Femur (tissue), 1 donor: ENCODE measurements at places on chromosomes 5 and 9.
A peak's percentile ranks its signal among the peaks of the same experiment; 100 is the strongest.

DNA sequence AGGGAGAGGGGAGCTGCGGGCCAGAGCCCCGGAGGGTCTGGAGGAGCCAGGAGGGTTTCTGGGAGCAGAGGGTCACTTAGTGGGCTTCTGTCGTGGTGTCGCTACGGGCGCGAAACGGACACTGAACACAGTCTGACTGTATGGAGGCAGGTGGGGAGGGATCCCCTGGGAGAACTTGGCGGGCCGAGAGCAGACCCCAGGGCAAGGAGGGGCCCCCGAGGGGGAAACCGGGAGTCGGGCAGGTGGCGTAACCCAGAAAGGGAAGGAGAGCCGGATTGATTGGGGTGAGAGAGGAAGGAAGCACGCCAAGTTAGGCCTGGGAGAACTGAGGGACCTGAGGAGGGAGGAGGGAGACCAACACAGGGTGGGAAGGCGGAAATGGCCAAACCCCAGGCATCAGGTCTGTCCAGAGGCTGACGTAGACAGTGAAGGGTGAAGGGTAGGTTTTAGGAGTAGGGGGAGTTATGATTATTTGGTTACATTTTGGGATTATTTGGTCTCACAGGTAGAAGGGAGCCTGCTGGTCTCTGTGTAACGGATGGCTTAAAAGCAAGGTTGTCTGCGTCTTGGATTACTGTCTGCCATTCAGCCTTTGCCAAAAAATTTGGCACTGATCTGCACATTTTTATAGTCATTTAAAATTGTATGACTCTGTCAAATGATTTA is 3.3 kb upstream of the MSMP start:
- DNase-seq: peak; percentile 63

DNA sequence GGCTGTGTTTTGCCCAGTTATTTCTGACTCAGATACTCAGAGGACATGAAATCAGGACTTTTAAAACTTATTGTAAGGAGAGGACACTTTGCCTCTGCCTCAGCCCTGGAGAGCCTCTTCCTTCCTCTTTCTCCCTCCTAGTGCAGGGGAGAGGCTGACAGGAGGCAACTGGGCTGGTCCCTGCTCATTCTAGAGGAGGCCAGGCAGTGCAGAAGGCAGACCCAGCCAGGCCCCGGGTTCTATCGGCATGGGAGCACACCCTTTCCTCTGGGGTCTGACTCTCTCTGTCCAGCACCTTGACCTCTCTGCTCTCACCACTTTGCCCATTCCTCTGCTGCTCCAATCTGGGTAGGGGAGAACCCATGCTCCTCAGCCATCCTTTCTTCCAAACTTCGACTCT is 16.0 kb upstream of the SMIM32 start:
- no peak for DNase-seq

GRCh38 chr9:96680812-96681499 is 25.8 kb upstream of the PRXL2C start:
- DNase-seq: no peak

- DNase-seq: peak; percentile 38
Measured at GRCh38 chr9:26520141-26520540, 372.5 kb downstream of the CAAP1 start.

GRCh38 chr9:101455656-101456240 is 20.2 kb upstream of the ALDOB start:
- no peak for DNase-seq

DNA sequence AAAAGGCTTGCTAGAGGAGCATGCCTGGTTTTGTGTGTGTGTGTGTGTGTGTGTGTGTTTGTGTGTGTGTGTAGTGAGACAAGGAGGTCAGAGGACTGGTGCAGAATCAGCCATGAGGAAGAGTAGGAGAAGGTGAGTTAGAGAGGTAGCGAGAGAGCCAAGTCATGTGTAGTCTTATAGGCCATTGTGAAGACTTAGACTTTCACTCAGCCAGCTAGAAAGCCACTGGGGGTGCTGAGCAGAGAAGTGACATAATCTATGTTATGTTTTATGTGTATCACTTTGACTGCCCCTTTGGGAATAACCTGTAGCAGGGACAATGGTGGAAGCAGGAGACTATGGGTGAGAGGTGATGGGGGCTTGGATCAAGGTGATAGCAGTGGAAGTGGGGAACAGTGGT is 180.5 kb upstream of the CLINT1 start:
- DNase-seq: no peak

GRCh38 chr9:72675586-72675985 is 154.2 kb downstream of the TMC1 start:
- DNase-seq: no peak

DNA sequence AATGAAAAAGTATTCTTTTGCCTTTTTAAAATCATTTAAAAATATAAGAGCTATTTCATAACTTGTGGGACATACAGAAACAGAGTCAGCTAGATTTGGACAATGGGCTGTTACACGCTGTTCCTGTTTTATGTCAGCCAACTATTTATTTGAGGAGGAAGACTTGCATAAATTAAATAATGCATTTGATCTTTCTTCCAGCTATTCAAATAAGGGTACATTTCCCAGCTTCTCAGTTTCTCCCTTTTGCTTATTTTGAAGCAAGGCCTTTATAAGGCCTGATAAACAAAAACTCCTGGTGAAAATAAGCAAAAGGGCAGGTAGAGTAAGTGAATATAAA is 6.5 kb downstream of the STOM start:
- no peak for DNase-seq

GRCh38 chr9:134630393-134630790 is 11.2 kb upstream of the COL5A1 start:
- peak; percentile 15 for DNase-seq

GRCh38 chr5:141664733-141665461 is 13.7 kb upstream of the FCHSD1 start:
- peak; percentile 84 for DNase-seq

DNA sequence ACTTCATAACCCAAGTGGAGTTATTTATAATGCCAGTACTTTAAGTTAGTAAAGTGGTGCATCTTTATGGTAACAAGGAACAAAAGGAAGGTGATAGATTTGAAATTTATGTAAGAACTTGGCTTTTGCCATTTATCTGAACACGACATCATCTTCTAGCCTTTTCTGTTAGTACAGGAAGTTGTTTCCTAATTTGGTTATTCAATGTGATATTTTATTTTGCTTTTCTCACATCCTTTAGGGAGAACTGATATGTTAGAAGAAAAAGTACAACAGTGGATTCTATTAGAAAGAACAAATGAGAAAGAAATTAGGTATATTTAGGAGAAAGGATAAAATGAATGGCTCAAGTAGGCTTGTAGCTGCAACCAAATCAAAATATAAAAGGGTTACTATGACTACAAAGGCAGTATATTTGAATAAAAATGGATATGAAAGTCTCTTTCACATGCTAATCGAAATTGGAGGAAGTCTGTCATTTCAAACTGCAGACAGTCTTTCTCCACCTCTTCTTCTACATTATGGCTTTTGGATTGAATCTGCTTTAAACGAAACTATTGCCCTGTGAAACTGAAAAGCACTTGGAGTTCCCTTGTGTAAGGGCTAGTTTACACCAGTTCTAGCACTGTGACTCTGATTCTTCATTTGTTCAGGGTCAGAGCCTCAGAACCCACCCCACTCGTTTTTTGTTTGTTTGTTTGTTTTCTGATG is 18.5 kb upstream of the SLC24A2 start:
- no peak for DNase-seq

- no peak for DNase-seq
Measured at GRCh38 chr5:128478386-128479368, 59.4 kb downstream of the FBN2 start.

DNA sequence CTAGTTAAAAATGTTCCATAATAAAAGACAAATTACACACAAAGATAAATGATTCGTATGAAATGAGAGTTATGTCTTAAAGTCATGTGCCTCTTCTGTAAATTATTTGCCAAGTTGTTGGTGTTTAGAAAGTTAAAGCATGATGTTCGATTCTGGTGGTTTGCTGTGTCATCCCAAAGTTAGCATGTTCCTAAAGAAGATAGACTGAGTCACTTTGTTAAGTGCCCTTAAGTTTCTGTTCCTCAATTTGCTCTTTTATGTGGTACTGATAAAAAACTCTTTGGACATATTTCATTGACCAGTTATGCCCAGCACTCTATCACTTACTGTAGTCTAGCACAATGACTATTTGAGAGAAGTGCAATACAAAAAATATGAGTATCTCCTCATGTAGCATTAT is 366.9 kb upstream of the ZNF608 start:
- no peak for DNase-seq

DNA sequence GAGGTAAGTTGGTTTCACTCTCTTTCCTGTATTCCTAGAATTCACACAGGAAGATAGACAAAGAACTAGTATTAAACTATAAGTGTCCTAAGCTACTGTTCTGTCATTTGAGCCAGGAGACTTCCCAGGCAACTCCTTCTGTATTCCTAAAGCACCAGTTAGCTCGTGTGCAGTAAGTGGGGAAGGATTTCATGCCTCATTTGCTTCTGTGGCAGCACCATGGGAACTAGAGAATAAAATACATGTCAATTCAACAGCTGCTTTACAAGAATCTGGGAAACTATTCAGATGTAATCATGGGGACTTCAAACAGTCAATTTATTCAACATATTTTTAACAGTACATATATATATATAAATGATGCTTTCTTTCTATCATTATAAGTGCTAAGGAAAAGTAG is 762.3 kb downstream of the PRELID2 start:
- no peak for DNase-seq

GRCh38 chr5:170641589-170642031 is 137.8 kb downstream of the KCNIP1 start:
- no peak for DNase-seq

DNA sequence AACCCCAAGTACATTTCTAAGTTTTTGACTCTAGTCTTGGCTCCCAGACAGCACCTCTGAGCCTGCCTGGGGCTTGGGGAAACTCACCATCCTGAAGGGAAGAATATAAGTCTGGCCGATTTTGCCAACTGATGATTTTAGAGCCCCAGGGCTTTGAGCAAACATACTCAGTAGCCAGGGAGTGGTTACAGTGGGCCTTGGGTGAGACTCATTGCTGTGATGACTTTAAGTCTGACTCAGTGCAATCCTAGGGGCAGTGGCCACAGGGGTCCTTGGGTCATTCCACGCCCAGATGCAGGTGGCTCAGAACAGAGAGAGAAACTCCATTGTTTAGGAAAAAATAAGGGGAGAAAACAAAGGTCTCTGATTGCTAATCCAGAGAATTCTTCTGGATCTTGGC is 312.0 kb upstream of the EDIL3 start:
- DNase-seq: no peak
